Activated CD4-positive, alpha-beta T cell treated with anti-CD3 and anti-CD28 coated beads, Interleukin-2, amount 50 U/mL, for 24 hours (primary cell): ENCODE measurements at places on chromosomes 6 and 20.

DNA sequence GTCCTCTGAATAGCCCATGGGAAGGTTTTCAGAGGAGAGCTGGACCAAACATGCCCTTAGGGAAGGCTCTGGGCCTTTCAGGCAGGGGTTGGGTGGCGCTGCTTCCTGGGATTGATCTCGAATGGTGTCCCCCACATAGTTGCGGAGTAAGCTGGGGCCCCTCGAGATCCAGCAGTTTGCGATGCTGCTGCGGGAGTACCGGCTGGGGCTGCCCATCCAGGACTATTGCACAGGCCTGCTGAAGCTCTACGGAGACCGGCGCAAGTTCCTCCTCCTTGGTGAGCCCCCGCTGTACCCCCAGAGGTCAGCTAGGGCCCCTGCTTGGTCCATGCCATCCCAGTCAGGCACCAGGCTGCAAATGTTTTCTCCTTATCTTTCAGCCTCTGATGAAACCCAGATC lies 19.3 kb downstream of the CCM2L start:
- DNase-seq, result no peak

DNA sequence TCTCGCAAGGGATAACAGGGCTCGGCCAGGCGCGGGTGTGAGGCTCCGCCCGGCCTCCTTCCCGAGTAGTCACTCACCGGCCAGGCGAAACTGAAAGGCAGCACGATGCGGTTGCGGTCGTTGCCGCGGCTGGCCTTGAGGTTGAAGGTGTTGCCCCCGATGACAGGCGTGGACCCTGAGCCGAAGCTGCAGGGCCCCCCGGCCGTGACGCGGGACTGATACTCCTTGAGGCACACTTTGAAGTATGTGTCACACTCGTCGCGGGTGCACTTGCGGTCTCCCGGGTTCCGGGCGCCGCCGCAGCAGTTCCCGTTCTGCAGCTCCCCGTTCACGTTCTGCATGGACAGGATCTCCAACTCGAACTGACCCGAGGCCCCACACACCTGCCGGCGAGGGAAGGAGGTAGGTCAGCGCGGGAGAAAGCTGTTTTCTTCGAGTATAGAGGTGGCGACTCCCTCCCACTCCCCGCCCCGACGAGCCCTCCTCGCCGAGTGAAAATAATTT lies 1.1 kb downstream of the JAG1 start:
- DNase-seq, result peak; percentile 8

GRCh38 chr6:36319436-36319762 lies 17.3 kb downstream of the BNIP5 start:
- DNase-seq, result no peak

DNA sequence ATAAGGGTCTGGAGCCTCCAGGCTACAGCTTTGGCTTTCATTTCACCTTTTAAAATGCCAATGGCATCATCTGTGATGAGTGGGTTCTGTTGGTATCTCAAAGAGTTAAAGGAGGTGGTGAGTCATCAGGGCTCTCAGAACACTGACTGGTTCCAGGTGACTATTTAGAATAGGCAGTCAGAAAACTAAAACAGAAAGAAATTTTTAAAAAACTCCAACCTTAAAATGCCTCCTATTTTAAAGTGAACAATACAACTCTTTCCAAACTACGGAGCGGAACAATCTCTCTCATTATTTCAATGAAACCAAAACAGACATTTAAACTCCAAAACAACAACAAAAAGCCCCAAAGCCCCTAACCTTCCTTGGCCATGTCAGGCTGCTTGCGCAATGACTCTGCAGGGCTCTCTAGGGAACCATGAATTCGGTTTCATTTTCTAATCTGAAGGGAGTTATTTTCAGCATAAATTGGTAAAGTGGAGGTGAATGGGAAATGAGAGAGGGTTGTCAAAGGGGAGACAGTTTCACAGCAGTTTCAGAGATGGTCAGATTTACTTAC lies 194.9 kb downstream of the KIF6 start:
- DNase-seq, result no peak

DNA sequence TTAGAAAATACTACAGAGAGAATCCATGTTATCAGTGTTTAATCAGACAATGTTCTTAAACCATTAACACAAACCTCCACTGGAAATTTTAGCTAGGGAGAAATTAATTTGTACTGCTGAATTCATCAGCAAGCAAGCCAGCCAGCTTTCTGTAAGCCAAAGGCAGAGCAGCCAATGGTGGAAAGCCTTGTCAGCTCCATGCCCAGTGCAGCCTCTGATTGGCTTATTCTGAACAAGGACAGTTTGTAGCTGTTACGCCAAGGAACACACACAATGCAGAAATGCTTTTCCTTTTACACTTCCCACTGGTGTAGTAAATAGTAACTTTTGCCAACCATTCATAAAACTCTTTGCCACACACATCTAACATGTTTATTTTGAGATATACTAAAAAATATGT lies 265.0 kb downstream of the TENT5A start:
- no peak for DNase-seq

- no peak for DNase-seq
These were observed 58.0 kb downstream of the BLOC1S5 start for GRCh38 chr6:8006208-8006607.

DNA sequence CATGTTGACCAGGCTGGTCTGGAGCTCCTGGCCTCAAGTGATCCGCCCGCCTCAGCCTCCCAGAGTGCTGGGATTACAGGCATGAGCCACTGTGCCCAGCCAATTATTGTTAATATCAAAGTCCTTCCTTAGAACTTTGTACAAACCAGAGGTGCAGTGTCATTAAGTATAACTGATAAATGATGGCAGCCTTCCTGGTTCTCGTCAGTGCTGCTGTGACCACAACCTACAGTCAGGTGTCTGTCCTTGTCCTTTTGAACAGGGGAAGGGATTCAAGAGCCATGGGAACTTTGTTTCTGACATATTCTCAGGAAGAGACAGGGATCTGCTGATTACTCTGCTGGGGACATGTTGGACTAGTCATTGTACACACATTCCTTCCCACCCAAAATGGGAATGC lies 103.2 kb upstream of the TIAM2 start:
- DNase-seq, result no peak

DNA sequence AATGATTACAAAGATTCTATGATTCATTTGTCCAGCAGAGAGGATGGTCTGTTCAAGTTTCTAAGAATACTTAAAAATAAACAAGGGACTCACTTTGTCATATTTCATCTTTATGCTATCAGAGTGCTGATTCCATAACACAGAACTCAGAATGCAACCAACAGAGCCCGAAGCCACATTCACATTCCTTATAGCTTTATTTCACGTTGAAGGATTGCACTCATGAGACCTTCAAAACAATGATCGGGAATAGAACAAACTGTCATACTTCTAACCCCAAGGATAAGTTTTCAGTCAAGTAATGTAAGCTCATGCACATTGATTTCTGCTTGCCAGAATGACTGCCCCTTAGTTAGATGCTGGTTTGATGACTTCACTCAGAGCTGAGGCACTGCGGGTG lies 25.2 kb downstream of the FNDC1 start:
- DNase-seq, result no peak

- DNase-seq, result no peak
These were observed 27.8 kb downstream of the CMTR1 start for GRCh38 chr6:37460805-37461204.

DNA sequence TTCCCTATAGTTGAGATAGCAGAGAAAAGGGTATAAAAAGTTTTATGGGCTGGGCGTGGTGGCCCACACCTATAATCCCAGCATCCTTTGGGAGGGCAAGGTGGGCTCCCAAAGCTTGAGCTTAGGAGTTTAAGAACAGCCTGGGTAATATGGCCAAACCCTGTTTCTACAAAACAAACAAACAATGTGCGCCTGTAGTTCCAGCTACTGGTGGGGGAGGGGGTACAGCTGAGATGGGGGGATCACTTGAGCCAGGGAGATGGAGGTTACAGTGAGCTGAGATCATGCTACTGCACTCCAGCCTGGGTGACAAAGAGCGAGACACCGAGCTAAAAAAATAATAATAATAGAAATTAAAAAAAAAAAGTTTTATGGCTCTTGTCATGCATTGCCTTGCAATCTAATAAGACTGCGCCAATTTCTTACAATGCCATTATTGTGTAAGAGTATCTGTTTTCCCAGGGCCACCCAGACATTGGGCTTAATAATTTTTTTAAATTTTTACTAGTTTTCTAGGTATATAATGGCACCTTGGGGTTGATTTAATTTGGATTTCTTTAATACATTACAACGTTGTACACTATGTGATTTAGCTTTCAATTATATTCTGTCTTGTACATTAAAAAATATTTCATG lies 3.9 kb downstream of the ACSS2 start:
- no peak for DNase-seq

GRCh38 chr6:116096979-116097816 lies 3.5 kb upstream of the NT5DC1 start:
- DNase-seq, result no peak

- no peak for DNase-seq
These were observed 6.4 kb downstream of the CDKAL1 start for GRCh38 chr6:20540683-20541082.

- DNase-seq, result no peak
These were observed 293.6 kb upstream of the PRND start for GRCh38 chr20:4427940-4428586.

- DNase-seq, result no peak
These were observed 859 bp upstream of the BIRC7 start for GRCh38 chr20:63234693-63235398.

DNA sequence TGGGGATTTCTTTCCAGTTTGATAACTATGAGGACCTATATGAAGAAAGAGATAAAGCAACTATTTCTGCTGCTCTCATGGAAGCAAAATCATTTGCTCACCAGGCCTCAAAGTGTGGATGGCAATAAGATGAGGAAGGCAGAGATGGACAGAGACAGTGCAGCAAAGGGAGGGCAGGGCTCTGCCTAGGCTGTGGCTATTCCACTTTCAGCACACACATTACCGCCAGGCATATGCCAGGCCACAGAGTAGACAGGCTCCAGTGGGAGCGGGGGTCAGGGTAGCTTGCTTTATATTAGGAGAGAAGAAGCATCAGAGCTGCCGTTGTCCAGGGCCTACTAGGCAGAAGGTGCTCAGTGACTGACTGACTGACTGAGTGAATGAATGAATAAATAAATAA lies 40.9 kb downstream of the BCL2L1 start:
- DNase-seq, result no peak

DNA sequence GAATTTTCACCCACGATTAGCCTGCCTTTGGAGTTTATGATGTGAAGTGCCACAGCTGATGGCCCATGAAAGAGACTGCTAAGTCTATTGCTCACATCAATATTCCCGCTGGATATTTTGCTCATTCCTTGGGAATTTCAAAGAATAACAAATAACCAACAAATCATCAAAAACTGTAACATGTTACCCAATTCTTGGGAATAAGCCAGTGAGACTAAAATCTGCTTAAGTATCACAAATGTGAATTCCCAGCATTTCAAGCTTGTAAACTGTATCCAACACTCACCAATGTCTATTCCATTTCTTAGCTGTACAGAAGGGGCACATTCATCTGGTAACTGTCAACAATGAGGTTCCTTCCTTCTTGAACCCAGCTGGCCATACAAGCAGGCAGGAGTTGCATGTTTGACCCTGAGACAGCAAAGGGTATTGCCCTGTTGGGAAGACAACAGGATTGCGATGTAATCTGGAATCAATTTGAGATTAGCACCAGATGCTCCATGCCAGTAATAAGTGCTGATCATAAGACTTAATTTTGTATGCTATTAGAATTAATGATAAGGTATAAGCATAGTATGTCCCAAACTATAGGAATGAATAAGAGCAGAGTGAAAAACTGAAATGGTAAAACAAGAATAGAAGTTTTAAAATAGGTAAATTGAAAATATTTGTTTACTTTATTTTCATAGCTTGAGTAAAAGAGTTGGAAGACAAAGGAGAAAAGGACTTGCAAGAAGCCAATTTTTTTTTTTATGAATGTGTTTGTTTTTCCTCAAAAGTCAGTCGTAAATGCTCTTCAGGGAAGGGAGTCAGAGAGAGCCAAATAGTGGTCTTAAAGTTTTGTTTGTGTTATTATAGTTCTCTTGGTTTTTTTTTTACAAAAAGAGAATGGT lies 58.8 kb downstream of the RSPO3 start:
- DNase-seq, result no peak

GRCh38 chr20:23122321-23122720 lies 36.2 kb upstream of the CD93 start:
- DNase-seq, result no peak

DNA sequence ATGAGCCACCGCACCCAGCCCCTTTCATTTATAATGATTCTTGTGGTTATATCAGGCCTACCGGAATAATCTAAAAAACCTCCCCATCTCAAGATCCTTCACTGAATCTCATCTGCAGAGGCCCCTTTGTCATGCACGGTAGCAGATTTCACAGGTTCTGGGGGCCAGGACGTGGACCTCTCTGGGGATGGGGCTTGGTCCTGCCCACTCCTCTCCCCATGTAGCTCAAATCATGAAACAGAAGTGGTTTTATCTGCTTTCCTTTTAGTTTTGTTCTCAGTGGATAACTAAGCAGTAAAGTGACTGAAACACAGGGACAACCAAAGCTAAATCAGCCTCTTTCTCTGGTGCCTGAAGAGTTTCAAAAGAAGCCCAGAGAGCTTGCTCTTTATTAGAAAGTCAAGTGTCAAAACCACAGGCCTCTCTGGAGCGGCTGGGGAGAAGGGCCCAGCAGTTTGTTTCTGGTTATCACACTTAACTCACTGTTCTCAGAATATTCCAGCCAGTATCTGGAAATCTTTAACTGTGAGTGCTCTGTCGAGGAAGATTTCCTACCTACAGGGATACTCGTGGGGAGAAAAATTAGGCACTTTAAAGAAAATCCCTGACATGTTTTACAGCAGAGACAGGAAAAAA lies 60.6 kb upstream of the FAM184A start:
- DNase-seq, result no peak

GRCh38 chr20:56987986-56988385 lies 278.5 kb downstream of the BMP7 start:
- no peak for DNase-seq
